ENCODE measurements at places on chromosomes 2 and 18. TPM values are rescaled to one million over a fixed set of nuclear protein-coding genes. Genes with fewer than 3 reads are reported as not detected.

DNA sequence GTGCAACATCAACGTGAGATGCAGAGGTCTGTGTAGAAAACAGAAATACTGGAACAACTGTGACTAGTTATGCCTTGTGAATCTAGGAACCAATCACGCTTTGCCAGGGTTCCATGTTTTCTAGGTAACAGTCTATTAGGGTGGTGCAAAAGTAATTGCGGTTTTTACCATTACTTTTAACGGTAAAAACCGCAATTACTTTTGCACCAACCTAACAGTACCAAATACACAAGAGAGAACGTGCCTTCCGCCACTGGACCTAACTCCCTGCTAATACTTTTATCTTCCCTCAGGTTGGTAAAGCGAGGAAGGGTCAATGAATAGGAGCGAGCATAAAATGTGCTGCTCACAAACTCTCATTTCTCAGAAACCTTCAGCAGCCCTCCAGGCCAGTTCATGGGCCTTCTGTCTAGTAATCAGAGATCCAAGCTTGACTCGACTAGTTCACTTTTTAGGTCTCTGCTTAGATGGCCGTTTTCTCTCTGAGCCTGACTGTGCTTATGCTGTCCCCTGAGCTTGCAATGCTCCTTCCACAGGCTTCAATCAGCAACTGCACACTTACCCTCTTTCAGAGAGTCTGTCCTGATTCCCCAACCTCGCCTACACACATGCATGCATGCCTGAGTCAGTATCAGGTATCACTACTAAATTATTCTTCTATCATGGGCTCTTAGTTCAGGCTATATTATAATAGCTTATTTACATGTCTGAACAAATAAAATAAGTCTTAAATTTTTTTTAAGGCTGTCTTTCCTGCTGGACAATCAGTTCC, 47.0 kb downstream of the PLEKHM3 start:
- no peak for DNase-seq
- no peak overlapping the region for H3K4me3 ChIP-seq
- no peaks in the 10 kb centered on the region for H3K36me3 ChIP-seq
- no peaks in the 10 kb centered on the region for H3K27me3 ChIP-seq
- H3K4me1 ChIP-seq, result no peaks in the 10 kb centered on the region
- no peak overlapping the region for H3K27ac ChIP-seq

GRCh38 chr2:137638932-137639331, 325.3 kb upstream of the HNMT start:
- no peak overlapping the region for H3K4me3 ChIP-seq
- no peaks in the 10 kb centered on the region for H3K36me3 ChIP-seq
- peaks cover 36% of the 10 kb centered on the region for H3K27me3 ChIP-seq
- no peak overlapping the region for H3K27ac ChIP-seq
- H3K4me1 ChIP-seq, result no peaks in the 10 kb centered on the region

- no peaks in the 10 kb centered on the region for H3K27me3 ChIP-seq
- H3K27ac ChIP-seq, result no peak overlapping the region
- no peaks in the 10 kb centered on the region for H3K4me1 ChIP-seq
These were observed 1682.3 kb upstream of the PIK3C3 start for GRCh38 chr18:40272630-40273231.

- no peaks in the 10 kb centered on the region for H3K36me3 ChIP-seq
- H3K4me3 ChIP-seq, result no peak overlapping the region
- H3K27me3 ChIP-seq, result no peaks in the 10 kb centered on the region
- DNase-seq, result peak; percentile 66
- H3K4me1 ChIP-seq, result peaks cover 52% of the 10 kb centered on the region
These were observed 22.5 kb upstream of the MAP3K20 start for GRCh38 chr2:173053043-173053699.

GRCh38 chr2:12918835-12919445, 202.2 kb downstream of the TRIB2 start:
- no peaks in the 10 kb centered on the region for H3K27me3 ChIP-seq
- H3K4me3 ChIP-seq, result no peak overlapping the region
- H3K27ac ChIP-seq, result no peak overlapping the region

- no peak for DNase-seq
- no peaks in the 10 kb centered on the region for H3K36me3 ChIP-seq
- H3K27me3 ChIP-seq, result 0 out of 2 replicates have a peak, but pooled peaks cover under 1% of the 10 kb centered on the region
- H3K4me3 ChIP-seq, result no peak overlapping the region
- H3K27ac ChIP-seq, result no peak overlapping the region
These were observed 107.8 kb upstream of the REV1 start for GRCh38 chr2:99597616-99598015.

DNA sequence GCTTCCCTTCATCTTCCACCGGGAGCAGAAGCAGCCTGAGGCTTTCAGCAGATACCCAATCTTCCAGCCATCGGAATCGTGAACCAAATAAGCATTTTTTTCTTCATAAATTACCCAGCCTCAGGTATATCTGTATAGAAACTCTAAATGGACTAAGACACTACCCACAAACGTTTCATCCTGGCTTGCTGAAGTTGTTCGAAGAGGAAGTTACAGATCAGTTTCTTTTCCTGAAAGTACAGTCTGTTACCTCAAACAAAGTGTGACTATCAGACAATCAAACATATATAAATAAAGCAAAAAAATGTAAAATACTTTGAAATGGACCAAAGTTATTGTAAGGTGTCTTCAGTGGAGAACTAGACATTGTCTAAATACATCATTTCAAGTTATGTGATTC, 97.9 kb downstream of the MREG start:
- H3K27ac ChIP-seq, result no peak overlapping the region
- no peak overlapping the region for H3K4me3 ChIP-seq
- DNase-seq, result no peak
- H3K36me3 ChIP-seq, result no peaks in the 10 kb centered on the region
- H3K27me3 ChIP-seq, result no peaks in the 10 kb centered on the region

DNA sequence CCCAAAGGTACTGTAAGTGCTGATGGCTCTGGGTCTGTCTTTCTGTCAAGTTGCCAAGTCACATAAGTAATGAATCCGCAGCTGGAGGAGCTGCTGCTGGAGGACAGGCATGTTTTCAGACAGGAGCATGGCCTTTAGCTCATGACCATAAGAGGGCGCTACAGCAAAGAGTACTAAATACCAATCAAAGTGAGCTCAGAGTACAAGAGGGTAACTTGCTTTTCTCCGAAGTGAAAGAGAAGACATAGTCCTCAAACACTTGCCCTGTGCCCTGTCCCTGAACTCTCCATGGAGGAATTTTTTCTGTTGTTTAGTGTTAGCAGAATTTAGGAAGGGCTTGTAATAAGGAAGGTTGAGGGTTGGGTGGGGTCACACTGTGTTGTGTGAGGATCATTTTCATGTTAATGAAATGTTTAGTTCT, 58.0 kb upstream of the EML6 start:
- H3K4me3 ChIP-seq, result no peak overlapping the region
- peak overlapping the region; percentile 26 for H3K27ac ChIP-seq
- peaks cover 15% of the 10 kb centered on the region for H3K4me1 ChIP-seq

Gene ICA1L
- 1.3 TPM for total RNA-seq

Gene SERPINE2
- total RNA-seq, result 18.8 TPM

Gene C2orf81
- 1.6 TPM for total RNA-seq

Data from PC-3 (cell line).